Vagina (tissue), 2 donors: ENCODE measurements at places on chromosomes 6 and 20. TPM values are rescaled to one million over a fixed set of nuclear protein-coding genes. Genes with fewer than 3 reads are reported as not detected.

The OARD1 gene
- total RNA-seq = 14.7 TPM

DNA sequence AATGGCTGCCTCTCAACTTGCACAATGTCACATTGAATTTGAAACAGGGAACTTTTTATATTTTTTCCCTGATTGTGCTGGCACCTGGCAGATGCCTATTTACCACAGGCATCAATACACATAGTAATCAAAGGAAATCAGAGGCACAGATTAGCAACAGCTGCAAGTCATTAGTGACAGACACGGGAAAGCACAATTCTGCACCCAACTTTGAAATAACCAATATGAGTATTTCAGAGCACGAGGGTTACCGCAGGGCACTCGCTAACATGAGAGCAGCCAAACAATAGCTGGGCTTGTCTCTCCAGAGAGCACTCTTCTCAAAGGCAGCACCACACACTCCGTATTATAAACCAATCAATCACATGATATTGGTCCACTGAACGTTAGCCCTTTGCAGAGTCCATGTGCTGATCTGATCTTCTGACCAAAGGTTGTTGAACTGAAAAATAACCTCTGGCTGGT lies 149.5 kb downstream of the RNF144B start:
- H3K27ac ChIP-seq = no peak overlapping the region
- no peaks in the 10 kb centered on the region for H3K4me1 ChIP-seq
- no peak for DNase-seq
- H3K27me3 ChIP-seq = no peaks in the 10 kb centered on the region

The RNGTT gene
- 18.2 TPM for total RNA-seq

DNA sequence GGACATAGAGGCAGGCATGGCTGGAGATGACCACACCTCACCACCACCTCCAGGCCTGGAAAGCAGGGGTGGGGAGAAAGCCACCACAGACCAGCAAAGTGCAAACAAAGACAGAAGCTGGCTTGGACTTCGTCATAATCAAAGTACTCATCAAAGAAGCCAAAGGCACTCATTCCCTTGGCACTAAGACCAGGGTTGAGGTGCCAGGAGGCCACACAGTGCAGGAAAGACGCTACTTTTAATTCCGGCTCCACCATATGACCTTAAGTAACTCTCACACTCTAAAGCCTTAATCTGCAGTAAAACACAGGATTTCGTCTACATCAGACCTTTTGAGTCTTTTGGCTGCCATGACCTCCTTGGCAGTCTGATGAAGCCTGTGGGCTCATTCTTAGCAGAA lies 123.1 kb downstream of the HIVEP2 start:
- peaks cover 26% of the 10 kb centered on the region for H3K4me1 ChIP-seq
- H3K36me3 ChIP-seq = no peaks in the 10 kb centered on the region
- no peak for DNase-seq
- H3K4me3 ChIP-seq = no peak overlapping the region
- no peaks in the 10 kb centered on the region for H3K27me3 ChIP-seq
- no peak overlapping the region for H3K27ac ChIP-seq

DNA sequence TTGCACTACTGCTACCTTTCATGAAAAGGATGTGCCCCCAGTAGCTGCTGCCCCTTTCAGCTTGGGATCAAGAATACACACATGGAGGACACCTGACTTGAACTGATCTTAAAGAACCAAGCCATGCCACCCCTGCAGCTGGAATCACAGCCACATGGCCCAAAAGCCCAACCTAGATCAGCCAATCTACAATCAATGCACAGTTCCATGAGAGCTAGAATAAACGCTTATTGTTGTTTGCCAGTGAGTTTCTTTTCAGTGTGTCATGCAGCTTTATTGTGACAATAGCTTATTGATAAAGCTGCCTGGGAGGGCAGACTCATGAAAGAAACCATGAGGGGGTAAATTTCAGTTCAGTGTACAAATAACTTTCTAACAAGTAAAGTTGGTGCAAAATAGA lies 397.7 kb downstream of the PTPRT start:
- H3K27me3 ChIP-seq = no peaks in the 10 kb centered on the region
- H3K36me3 ChIP-seq = no peaks in the 10 kb centered on the region
- no peak overlapping the region for H3K27ac ChIP-seq
- DNase-seq = no peak
- H3K4me3 ChIP-seq = no peak overlapping the region
- H3K4me1 ChIP-seq = no peaks in the 10 kb centered on the region

DNA sequence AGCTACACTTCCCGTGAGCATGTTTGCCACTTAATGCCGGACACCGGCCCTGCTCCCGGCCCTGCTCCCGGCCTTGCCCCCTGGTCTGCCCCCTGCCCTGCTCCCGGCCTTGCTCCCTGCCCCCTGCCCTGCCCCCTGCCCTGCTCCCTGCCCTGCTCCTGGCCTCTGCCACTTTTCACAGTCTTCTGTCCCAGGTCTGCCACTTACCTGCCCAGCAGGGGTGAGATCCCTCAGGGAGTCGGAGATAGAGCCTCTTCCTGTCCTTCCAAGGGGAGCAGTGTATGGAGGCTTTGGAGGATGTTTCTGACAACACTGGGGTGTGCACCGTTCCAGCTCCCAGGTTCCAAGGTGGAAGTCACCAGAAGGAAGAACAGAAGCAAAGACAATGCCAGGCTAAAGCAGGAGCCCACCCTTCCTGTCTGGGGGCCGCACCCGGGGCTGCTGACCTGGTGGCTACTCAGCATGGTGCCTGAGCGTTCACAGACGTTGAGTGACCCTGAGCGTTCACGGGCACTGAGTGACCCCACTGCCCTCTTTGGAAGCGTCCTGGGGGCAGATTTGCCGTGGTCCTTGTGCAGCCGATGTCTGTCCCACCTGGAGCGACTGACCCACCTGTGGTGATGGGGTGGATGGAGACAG lies 199.8 kb downstream of the DLL1 start:
- no peaks in the 10 kb centered on the region for H3K36me3 ChIP-seq
- no peaks in the 10 kb centered on the region for H3K4me1 ChIP-seq
- no peak overlapping the region for H3K27ac ChIP-seq
- no peak for DNase-seq
- H3K27me3 ChIP-seq = no peaks in the 10 kb centered on the region

The NANP gene
- total RNA-seq = 3.7 TPM

The AKIRIN2 gene
- 32.9 TPM for total RNA-seq

- H3K36me3 ChIP-seq = no peaks in the 10 kb centered on the region
- DNase-seq = no peak
- H3K4me3 ChIP-seq = no peak overlapping the region
- H3K27me3 ChIP-seq = no peaks in the 10 kb centered on the region
These were observed 125.2 kb downstream of the PACRG start for GRCh38 chr6:162852840-162853577.

The GRM1 gene
- not detected for total RNA-seq

DNA sequence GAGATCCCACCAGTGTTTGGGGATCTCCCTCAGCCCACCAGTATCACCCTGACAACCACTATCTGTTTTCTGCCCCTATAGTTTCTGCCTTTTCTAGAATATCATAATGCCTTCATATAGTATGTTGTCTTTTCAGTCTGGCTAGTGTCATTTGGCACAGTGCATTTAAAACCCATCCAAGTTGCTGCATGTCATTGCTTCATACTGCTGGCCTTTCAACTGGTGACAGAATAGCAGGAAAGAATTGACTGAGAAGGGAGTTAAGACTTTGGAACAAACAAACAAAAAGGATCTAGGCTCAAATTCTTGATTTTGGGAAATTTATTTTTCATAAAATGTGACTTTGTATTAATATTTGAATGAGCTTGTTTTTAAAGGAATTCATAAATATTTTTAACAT lies 4.5 kb downstream of the LMBRD1 start:
- H3K27ac ChIP-seq = no peak overlapping the region
- H3K27me3 ChIP-seq = no peaks in the 10 kb centered on the region
- peaks cover 25% of the 10 kb centered on the region for H3K4me1 ChIP-seq
- no peak overlapping the region for H3K4me3 ChIP-seq

The RAET1L gene
- total RNA-seq = 8.3 TPM

DNA sequence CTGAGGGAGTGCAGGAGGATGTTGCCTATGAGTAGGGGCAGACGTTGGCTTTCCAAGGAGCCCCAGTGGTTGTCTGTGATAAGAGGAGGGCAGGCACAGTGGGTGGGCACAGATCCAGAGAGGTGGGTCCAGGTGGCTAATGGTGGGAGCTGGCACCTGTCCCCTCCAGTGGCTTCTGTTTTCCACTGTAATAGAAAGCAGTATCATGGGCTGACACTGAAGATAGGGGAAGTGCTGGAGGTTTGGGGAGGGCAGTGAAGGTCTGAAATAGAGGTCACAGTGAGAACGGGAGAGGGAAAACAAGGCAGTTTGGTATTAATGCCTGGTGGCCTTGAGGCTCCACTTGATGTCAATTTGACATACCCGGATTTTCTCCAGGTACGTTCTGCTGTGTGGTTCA lies 10.5 kb upstream of the TXNDC5 start:
- no peaks in the 10 kb centered on the region for H3K36me3 ChIP-seq
- no peak overlapping the region for H3K4me3 ChIP-seq
- no peak overlapping the region for H3K27ac ChIP-seq
- no peaks in the 10 kb centered on the region for H3K27me3 ChIP-seq
- no peaks in the 10 kb centered on the region for H3K4me1 ChIP-seq
